ENCODE measurements at places on chromosomes 16 and 17.

DNA sequence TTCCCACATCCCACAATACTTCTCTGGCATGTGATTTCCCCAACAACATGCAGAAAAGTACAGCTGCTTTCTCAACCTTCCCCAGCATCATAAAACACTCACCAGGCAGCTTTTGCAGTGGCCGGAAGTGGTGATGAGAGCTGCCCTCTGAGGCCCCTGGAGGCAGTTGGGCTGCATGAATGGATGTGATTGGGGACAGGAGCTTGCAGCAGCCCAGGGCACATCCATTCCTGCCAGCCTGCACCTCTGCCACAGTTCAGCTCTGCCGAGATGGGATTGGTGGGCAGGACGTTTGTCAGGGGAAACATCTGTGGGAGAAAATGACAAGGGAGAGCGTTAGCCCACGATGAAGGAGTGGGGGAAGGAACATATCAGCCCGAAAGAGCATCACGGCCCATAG is 19.8 kb downstream of the NUBP1 start:
- no peak for DNase-seq

DNA sequence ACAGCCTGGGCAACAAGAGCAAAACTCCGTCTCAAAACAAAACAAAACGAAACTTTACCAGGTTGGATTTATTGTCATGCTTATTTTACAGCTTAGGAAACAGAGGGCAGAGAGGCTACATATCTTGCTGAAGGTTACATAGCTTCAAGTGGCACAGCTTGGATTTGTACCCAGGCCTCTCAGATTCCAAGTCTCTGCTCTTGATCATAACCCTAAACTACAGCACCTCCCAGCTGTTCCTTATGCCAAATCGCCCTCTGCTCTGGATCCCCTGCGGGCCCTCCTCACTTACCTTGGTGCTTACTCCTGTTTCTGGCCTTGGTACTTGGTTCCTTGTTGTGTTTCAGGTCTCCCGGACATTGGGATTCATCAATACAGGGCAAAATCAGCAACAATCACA is 11.7 kb upstream of the CUEDC1 start:
- no peak for DNase-seq

GRCh38 chr16:55701442-55702319 is 45.9 kb downstream of the SLC6A2 start:
- DNase-seq: peak; percentile 50

DNA sequence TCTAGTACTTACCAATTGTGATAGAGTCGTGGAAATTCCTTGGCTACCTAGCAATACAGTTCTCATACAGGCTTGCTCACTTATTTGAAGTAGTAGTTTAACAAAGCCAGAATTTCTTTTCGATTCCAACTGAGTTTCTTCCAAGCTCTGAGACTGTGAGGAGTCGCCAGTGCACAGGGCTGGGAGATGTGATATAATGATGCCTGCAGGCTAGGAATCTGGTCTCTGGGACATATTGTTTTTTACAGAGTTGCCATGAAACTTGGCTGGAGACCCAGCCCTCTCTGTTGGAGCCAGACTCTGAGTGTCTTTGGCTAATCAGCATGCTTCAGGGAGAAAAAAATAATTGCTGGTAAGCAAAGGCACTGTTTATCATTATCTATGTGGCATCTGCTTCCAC is 698.8 kb upstream of the GOT2 start:
- no peak for DNase-seq

- DNase-seq: peak; percentile 39
These were observed 62.4 kb upstream of the TBX2 start for GRCh38 chr17:61337290-61337689.

DNA sequence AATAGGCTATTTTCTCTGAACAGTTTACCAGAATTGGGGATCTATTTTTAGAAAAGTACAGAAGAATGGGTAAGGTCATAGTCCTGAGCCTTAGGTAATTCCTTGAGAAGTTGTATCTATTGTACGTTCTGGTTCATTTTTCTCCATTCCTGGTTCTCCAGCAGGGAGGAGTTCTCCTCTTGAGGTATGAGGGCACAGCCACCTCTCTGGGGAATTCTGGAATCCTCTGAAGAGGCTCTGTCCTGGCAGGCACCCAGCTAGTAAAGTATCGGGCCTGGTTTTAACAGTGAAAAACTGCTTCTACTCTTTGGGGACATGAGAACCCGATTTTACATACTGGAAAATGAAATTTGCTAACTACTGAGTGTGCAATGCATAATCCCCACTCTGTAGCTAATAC is 19.6 kb upstream of the PMFBP1 start:
- DNase-seq: peak; percentile 70

GRCh38 chr17:71349908-71350600 is 770.8 kb upstream of the SOX9 start:
- peak; percentile 39 for DNase-seq

GRCh38 chr17:39730095-39730921 is at the start of gene MIEN1:
Gene MIEN1, minus strand, starts transcription at chr17:39730532. Its CDS starts 37 bp downstream, at chr17:39730495.
- DNase-seq: peak; percentile 83

GRCh38 chr17:75633486-75634375 is 497 bp downstream of the SMIM5 start:
- peak; percentile 91 for DNase-seq

DNA sequence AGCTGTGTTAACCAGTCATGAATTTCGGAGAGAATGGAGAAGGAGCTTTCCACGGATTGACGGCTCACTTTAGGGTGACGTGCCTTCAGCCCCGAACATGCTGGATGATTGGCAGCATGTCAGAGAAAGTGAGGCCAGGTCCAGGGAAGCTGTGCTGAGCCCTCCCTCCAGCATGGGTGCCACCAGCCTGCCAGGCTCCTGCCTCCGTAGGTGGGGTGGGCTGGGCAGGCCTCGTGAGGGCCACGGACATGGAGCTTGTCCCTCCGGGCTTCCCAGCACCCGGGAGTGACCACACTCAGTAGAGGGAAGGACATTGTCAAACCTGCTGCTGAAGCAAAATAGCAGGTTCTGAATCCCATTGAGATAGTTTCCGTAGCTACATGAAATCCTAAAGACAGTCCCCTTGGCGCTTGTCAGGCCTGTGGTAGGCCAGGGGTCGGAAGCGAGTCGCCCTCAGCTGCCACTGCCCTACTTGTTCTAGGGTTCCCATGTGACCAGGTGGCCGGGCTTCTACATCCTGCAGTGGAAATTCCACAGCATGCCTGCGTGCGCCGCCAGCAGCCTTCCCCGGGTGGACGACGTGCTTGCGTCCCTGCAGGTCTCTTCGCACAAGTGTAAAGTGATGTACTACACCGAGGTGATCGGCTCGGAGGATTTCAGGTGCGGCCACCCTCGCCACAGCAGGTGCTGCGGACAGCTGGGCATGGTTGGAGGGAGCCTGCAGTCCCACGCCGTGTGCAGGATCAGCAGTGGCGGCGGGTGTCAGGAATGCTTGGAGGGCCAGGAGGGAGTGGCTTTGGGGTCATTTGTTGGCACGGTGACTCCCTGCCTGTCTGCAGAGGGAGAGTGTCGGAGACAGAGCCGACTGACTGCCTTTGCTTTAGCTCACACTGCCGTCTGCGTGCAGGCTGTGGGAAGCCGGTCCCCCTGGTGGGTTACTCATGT is 72.3 kb downstream of the SEC14L1 start:
- DNase-seq: no peak

GRCh38 chr16:10938796-10939648 is 3.2 kb downstream of the DEXI start:
- DNase-seq: no peak

GRCh38 chr16:56779906-56780305 is 50.0 kb downstream of the NUP93 start:
- DNase-seq: no peak

DNA sequence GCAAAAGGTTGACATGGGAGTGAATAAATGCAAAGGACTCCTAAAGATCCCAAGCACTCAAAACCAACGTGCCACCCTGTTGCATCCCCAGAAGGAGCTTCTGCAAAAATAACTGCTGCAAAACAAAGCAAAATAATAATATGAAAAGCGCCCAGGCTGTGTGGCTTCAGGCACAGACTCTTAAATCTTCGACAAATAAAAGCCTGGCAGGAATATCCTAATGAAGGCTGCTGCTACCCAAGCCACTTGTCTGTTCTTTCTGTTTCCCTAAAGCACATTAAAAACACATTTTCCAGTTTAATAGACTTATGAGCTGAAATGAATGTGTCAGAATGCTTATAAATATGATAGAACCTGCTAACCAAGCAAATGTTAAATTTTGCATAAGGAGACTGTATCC is 154.0 kb downstream of the SLC39A11 start:
- no peak for DNase-seq

DNA sequence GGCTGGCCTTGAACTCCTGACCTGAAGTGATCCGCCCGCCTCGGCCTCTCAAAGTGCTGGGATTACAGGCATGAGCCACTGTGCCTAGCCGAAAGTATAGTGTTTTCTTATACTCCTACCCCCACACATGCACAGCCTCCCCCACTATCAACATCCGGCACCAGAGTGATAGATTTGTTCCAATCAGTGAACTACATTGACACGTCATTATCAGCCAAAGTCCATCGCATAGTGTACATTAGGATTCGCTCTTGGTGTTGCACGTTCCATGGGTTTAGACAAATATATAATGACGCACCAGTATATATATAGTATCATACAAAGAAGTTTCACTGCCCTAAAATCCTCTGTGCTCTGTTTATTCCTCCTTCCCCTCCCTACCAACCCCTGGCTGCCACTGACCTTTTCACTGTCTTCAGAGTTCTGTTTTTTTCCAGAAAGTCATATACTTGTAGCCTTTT is 11.9 kb upstream of the TM4SF5 start:
- DNase-seq: no peak

DNA sequence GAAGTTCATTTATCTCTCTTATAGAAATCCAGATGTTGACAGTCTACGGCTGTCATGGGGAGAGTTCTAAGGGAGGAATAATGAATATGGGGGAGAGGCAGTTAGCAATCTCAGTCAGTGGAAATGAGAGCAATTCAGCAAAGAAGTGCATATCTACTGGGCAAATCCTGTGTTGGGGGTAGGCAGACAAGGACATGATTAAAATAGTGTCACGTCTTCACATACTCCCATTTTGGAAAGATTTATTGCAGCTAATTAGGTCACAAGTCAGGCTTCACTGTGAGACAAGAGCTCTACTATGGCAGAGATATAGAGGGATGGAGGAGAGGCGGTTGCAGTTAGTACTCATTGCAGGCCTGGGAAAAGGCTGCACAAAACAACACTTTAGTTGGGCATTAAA is 29.8 kb downstream of the LRRC36 start:
- no peak for DNase-seq

DNA sequence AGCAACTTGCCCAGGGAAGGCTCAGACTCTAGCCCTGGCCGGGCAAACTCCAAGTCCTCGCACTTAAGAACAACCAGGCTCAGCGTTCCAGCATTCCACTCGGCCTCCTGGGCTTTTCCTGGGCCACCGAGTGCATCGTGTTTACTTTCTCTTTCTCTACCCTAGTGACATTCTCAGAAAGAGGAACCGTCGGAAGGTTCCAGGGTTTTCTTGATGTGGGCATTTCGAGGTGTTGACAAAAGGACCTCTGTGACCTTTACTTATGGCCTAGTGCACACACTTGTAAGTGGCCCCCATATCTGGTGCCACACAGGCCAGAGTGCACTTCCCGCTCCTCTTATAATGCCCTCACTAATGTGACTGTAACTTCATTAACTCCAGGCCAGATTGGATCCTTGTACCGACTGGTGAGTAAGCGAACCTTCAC is 3.1 kb upstream of the BANP start:
- no peak for DNase-seq

DNA sequence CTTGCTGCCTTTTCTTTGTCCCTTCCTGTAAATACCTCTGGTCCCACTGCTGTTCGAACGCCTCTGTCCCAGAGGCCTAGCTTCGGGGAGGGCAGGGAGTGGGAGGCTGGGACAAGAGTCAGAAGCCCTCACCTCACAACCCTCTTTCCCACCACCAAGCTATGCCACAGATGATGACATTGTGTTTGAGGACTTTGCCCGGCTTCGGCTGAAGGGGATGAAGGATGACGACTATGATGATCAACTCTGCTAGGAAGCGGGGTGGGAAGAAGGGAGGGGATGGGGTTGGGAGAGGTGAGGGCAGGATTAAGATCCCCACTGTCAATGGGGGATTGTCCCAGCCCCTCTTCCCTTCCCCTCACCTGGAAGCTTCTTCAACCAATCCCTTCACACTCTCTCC is 10.4 kb downstream of the ARRB2 start:
- no peak for DNase-seq

DNA sequence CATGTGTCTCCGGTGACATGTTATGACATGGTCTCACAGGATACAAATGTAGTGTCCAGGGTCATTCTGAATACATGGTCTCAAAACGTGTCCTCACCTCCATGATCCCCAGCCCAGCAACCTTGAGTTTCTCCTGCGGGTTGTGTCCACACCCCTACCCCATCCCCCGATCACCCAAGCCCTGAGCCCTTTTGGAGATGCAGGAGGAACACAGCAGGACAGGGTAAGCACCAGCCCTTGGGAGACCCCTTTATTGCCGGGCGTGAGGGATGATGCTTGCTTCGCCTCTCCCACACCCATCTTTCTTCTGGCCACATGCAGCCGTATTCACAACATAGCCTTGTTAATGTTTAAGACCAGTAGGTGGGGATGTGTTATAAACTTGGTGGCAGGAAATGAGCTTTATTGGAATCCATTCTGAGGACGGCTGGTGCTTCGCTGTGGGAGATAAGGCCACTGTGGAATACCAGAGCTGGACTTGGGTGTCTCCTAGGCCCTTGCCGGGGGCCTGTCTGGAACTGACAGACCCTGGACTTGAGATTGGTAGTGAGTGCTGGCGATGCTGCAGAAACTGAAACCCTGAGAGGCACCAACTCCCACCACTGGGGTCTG is 5.5 kb downstream of the TMEM132E start:
- peak; percentile 20 for DNase-seq

DNA sequence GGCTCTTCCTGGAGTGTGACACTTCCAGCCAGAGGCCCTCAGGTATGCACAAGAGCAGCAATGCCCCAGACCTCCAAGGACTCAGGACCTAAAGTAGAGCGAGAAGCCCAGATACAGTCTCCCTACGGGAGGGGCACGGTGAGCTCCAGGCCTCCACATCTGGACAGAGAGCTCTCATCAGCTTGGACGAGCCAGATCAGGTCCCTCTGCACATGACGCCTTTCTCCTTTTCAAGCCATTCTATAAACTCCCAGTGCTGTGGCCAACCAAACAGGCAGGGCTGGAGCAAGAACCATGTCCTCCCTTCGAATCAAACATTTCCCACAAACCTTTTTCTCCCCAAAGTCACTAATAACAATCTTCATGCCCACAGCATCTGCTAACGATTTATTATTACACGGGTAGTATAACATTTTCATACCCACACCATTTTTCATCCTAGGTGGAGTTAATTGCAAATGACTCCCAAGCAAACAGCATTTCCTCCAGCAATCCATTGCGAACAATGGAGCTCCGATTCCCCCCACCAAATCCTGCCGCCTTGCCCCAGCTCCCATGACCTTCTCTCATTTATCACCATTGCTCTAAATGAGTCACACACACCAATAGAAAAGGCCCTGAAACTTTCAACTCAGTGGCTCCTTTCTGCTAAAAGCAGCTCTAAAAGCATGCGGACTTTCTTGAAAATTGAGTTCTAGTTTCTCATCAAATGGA is 24.2 kb upstream of the NLRP1 start:
- no peak for DNase-seq

Measured in cardiac fibroblast (primary cell).